Activated naive CD4-positive, alpha-beta T cell treated with Interleukin-2 at 50 U/mL for 16 hours (primary cell): ENCODE measurements at places on chromosomes 4 and X.

- no peak for DNase-seq
Measured at GRCh38 chr4:146245246-146245645, 30.9 kb downstream of the REELD1 start.

DNA sequence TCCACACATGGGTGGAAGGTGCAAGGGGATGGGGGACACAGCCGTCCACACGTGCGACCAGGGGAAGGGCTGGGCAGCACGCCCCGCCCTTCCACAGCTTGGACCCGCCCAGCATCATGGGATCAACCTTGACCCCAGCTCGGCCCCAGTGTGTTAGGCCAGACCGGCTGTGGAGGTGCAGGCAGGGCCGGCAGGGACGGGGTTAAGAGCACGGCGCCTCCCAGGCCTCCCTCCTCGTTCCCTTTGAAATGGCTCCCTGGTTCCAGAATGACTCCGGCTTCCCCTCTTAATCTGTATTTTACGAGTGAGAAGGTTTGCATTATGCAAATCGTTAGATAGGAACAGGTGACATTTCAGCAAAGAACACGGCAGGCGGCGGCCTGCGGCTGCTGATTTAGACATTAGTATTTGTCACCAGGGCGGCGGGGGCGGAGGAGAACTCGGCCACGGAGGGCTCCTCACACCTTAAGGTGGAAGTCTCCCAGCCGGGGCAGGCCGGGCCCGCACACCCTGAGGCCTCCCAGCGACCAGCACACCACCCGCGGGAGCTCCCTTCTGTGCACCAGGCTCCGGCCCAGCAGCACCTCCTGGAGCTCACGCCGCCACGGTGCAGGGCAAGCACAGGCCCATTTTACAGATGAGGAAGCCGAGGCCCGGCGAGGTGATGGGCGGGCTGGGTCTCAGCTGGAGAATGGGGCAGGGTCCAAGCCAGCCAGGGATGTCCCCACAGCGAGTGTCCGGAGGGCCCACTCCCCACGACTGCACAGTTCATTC, 116.1 kb downstream of the FAM53A start:
- no peak for DNase-seq

DNA sequence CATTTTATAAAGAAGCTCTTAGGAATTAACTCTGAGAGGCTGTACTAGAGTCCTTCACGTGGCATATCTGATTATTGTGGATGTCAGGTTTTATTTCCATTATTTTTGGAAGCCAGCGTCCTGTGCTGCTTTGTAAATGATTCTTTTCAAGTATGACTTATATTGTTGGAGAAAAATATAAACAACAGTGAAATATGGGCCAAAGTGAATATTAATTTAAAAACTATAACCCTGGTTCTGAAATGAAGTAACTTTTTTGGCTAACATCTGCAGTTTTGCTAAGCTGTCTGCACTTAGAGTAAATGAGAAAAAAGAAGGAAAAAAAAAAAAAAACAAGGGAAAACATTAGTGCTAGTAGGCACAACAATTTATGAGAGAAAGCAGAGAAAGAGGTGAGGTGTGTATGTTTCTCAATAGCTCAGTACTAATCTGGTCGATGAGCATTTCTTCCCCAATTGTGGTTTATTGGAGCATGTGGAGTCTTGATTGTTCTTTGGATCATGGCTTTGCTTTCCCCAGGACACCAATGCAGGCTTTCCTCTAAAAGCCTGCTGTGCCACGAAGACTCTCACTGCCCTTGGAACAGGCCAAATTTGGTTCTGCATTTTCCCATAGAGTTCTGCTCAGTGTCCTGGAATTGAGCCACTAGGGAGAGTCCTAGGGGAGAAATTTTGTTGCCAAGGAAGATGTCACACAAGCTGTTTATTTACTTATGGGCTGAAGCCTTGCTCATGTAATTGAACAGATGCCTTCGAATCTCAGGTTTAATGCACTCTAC, 273.3 kb downstream of the DKK2 start:
- no peak for DNase-seq

GRCh38 chrX:154436983-154437752, at the start of gene GDI1:
TSS of gene GDI1 (plus strand) at chrX:154437154. CDS start at chrX:154437255, 101 bp downstream.
- DNase-seq: peak; percentile 55
